Nasal cavity respiratory epithelium epithelial cell of viscerocranial mucosa (primary cell): ENCODE measurements at places on chromosomes 5 and 9. TPM values are rescaled to one million over a fixed set of nuclear protein-coding genes. Genes with fewer than 3 reads are reported as not detected.

VDAC1 gene
- total RNA-seq = 366 and 398 TPM in 2 replicates

CMYA5 gene
- 0.34 and 0.85 TPM in 2 replicates for total RNA-seq

SLC2A6 gene
- 3.8 and 6.2 TPM in 2 replicates for total RNA-seq

UNC5A gene
- total RNA-seq = not detected in 2 replicates

PCDHB8 gene
- 0.57 TPM in 1 of 2 replicates, not detected in the other for total RNA-seq

CCNO gene
- total RNA-seq = 1.6 and 2.1 TPM in 2 replicates

F2RL1 gene
- total RNA-seq = 44.5 and 59.1 TPM in 2 replicates

NPM1 gene
- total RNA-seq = 1,231 and 1,593 TPM in 2 replicates

ERMP1 gene
- 73.5 and 201 TPM in 2 replicates for total RNA-seq

GABRA6 gene
- total RNA-seq = not detected in 2 replicates

TSSK1B gene
- under 0.01 and 1.1 TPM in 2 replicates for total RNA-seq

C5orf58 gene
- not detected in 2 replicates for total RNA-seq
